Right renal pelvis (tissue), 4 donors: ENCODE measurements at places on chromosomes 11 and 22.

DNA sequence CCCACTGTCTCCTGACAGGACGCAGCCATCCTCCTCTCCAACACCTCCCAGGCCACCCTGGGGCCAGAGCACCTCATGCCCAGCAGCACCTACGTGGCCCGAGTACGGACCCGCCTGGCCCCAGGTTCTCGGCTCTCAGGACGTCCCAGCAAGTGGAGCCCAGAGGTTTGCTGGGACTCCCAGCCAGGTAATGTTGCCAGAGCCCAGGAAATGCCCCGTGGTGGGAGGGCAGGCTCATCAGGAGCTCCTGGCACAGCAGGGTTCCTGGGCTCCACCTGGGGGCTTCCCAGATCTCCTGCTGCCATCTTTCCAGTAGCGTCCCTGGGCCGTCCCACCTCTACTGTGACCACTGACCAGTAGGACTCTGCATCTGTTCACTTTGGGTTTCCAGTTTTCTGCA lies 16.2 kb downstream of the CSF2RB start:
- no peak for DNase-seq

DNA sequence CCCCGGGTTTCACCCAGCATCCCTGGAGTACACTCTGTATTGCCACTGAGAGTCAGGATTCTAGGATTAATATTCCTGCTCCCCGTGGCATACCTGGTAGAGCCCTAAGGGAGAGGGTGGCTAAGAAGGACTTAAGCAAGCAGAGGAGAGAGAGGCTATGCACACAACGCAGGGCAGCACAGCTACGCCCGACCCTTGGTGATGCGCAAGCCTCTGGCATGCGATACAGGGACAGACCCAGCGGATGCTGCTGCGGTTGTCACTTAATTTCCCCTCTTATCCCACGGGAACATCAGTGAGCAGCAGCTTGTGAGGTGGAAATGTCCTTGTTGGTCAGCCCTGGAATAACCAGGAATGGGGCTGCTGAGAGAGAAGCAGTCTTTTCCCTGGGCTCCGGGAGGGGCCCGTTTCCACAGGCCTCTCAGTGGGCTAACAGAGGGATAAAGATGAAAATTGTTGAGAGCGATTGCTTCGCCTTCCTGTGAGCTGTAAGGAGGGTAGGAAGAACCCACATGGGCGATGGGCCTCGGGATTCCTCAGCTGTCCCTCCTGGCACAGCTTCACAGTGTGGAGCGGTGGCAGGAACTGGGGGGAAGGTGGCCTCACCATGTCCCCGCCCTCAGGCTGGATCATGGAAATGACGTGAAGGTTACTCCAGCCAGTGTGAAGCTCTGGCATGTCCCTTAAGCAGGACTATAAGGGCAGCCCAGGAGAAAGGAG lies 48.4 kb upstream of the RAB1B start:
- no peak for DNase-seq

GRCh38 chr11:14894657-14895598 lies 2.9 kb upstream of the CYP2R1 start:
- no peak for DNase-seq

DNA sequence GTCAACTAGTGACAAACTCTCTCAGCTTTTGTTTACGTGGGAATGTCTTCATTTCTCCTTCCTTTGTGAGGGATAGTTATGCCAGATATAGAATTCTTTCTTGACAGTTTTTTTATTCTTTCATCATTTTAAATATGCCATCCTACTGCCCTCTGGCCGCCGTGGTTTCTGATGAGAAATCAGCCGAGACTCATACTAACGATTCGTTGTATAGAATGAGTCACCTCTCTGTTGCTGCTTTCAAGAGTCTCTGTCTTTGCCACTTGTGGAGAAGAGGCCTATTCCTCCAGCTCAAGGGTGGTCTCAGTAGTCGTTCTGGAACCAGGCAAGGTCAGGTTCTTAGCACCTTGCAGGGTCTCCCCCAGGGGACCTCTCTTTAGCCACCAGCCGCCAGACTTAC lies 8.0 kb downstream of the MYO7A start:
- DNase-seq: no peak

DNA sequence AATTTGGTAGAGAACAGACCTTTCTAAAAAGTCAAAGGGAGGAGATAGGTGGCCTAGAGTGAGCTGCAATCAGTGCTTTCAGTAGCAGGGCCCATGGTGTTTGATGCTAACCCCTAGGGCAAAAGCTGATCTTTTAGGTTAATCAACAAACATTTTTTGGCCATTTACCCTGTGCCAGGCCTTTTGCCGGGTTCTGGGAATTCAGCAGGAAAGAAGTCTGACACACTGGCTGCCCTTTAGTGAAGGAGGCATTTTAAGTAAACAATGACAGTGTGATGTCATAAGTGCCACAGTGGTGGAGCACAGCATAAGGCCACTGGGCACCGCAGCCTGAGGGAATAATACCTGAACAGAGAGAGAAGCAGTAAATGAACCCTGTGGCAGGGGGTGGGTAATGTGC lies 29.0 kb downstream of the C22orf31 start:
- DNase-seq: no peak
